Activated CD8-positive, alpha-beta memory T cell treated with anti-CD3 and anti-CD28 coated beads, Interleukin-2, amount 10 ng/mL, durations not matched to agents 7 days and 5 days (primary cell): ENCODE measurements at places on chromosomes 12 and 14. TPM values are rescaled to one million over a fixed set of nuclear protein-coding genes. Genes with fewer than 3 reads are reported as not detected.

The SIX1 gene
- total RNA-seq: 0.47 TPM

GRCh38 chr14:59176765-59177164 lies 11.7 kb upstream of the DAAM1 start:
- no peak overlapping the region for H3K4me3 ChIP-seq
- no peak overlapping the region for H3K27ac ChIP-seq
- H3K36me3 ChIP-seq: no peaks in the 10 kb centered on the region
- peaks cover 17% of the 10 kb centered on the region for H3K27me3 ChIP-seq

DNA sequence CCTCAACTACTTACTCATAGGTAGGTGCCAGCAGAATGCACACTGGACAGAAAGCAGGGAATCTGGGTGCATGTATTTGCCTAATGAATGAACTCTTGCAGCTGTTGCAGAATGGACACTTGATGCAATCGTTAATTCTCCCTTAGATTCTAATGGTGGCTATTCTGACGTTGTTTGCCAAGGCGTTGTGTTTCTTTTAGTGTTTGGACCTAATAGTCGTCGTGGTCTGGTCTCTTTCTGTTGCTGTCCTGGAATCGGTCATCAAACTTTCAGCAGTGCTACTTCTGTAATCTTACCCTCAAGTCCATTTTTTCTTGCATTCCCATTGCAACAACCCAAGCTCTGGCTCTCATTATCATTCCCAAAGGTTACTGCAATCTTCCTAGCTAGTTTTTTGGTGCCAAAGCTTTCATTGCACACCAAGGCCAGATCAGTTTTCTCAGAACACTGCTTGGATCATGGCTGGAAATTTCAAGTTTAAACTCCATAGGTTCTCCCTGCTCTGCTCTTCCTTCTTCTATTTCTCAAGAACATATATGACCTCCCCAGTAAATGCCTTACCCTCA lies 31.3 kb downstream of the BMP4 start:
- H3K27ac ChIP-seq: no peak overlapping the region
- H3K4me3 ChIP-seq: no peak overlapping the region
- H3K36me3 ChIP-seq: no peaks in the 10 kb centered on the region
- peaks cover 8% of the 10 kb centered on the region for H3K27me3 ChIP-seq

DNA sequence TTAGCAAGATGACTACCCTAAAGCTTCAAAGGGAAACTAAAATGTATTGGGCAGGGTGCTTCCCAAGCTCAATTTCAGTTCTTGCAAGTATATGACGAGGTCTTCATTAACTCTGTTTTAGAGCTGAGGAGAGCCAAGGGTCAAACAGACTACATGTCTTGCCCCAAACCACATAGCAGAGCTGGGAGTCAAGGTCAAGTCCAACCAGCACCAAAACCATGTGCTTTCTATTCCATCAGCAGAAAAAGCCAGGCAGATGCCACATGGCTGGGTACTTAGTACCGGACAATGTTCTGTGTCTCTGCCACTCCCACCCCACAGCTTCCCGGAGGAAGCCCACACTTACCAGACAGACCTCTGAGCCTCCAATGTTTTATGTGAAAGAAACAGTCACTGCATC lies 17.6 kb downstream of the NID2 start:
- no peak for DNase-seq
- H3K4me3 ChIP-seq: no peak overlapping the region
- H3K27ac ChIP-seq: no peak overlapping the region
- no peaks in the 10 kb centered on the region for H3K4me1 ChIP-seq
- H3K36me3 ChIP-seq: no peaks in the 10 kb centered on the region

The KRT85 gene
- not detected for total RNA-seq

DNA sequence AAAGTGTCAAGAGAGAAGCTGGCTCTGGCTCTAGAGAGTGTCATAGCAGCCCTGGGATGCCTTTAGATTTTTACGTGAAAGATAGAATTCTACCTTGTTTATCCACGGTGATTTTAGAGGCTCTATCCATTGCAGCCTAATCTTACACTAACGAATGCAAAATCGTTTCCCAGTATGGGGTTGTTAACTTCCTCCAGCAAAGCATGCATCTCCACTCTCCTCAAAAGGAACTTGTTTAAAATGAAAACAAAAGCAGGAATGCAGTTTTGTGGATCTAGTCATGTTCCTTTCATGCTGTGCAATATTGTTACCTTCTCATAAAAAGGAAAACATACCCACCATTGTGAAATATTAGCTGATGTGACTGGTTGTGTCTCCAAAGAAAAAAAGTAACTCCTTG lies 88.4 kb downstream of the ANO2 start:
- peaks cover 3% of the 10 kb centered on the region for H3K27me3 ChIP-seq
- H3K4me3 ChIP-seq: no peak overlapping the region
- no peaks in the 10 kb centered on the region for H3K36me3 ChIP-seq
- H3K27ac ChIP-seq: no peak overlapping the region
- H3K4me1 ChIP-seq: no peaks in the 10 kb centered on the region
- no peak for DNase-seq

DNA sequence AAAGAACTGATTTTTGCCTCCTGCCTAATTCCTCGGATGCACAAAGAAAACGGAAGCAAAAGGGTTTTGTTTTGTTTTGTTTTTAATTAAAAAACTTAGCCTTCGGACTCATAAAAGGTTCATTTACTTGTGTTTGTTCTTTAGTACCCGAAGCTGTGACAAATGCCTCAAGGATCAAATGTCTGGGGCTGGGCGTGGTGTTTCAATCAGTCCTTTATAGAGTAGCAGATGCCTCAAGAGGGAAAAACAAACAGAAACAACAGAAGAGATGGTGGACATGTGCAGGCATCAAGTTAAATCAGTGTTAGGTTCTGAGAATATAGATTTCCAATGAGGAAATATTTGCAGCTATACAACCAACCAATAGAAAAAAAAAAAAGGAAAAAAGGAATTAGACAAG lies 1.6 kb upstream of the WIF1 start:
- no peak for DNase-seq
- H3K27me3 ChIP-seq: peaks cover 45% of the 10 kb centered on the region
- H3K36me3 ChIP-seq: no peaks in the 10 kb centered on the region
- no peak overlapping the region for H3K27ac ChIP-seq
- H3K4me3 ChIP-seq: no peak overlapping the region

DNA sequence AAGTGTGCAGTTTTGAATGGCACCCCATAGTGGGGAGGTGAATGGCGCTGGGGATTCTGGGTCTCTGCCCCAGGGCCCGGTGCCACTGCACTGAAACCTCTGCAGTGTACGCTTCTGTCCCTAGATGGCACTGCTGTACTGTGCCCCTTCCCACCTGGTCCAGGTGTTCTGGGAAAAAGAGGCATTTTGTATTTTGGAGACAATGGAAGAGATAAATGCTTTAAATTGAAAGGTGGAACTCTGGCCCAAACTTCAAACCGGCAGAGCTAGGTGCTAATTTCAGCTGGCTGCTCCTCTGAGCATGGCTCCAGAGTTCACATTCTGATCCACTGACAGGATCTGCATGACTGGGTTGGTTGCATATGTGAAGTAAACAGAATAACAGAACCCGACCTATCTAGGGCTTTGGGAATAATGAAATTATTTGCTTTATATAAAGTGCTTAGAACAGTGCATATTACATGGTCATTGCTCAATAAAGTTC lies 52.2 kb downstream of the KRT80 start:
- H3K27me3 ChIP-seq: peaks cover 21% of the 10 kb centered on the region
- no peaks in the 10 kb centered on the region for H3K36me3 ChIP-seq
- H3K4me1 ChIP-seq: no peaks in the 10 kb centered on the region
- H3K27ac ChIP-seq: no peak overlapping the region
- H3K4me3 ChIP-seq: no peak overlapping the region

DNA sequence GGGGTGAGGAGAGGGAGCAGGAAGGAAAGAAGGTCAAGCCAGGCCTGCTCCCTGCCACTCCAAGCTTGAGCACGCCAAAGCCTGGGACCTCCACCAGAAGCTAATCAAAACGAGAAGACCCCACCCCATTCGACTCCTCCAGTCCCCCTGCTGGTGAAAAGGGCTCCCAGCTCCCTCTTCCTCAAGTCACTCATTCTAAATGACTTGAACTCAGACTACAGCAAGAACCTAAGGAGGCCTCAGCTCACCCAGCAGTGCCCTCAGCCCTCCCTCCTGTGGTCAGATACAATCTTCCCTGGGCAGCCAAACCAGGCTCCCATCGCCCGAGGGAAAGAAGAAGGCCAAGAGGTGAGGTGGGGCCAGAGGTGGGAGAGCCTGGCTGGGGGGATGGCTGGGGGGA lies 17.4 kb downstream of the HDAC7 start:
- DNase-seq: no peak
- peaks cover 78% of the 10 kb centered on the region for H3K4me1 ChIP-seq
- H3K27ac ChIP-seq: peak overlapping the region; percentile 82
- peaks cover 42% of the 10 kb centered on the region for H3K36me3 ChIP-seq

The HOXC13 gene
- not detected for total RNA-seq

GRCh38 chr12:49588721-49589516 lies 16.5 kb downstream of the FAM186B start:
- no peak overlapping the region for H3K27ac ChIP-seq
- no peak overlapping the region for H3K4me3 ChIP-seq
- DNase-seq: no peak

DNA sequence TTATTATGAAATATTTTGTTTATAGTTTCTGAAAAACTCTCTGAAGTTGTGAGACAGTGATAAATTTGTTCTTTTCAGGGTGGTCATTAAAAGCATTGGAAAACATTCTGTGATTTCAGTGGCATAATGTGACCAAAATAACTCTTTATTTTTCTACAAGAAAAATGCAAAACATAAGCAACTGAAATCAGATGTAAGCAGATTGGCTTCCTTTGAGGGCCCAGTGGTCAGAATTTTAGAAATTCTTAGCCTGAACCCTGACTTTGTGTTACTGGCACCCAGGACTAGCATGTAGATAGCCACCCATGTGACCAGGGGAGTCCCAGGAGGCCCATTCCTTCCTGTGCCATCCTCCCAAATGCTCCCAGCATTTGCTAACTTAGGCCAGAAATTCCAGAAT lies 145.6 kb upstream of the SLC38A2 start:
- peak overlapping the region; percentile 87 for H3K27ac ChIP-seq
- no peak for DNase-seq
- no peaks in the 10 kb centered on the region for H3K27me3 ChIP-seq
- H3K4me1 ChIP-seq: peaks cover 56% of the 10 kb centered on the region
- H3K36me3 ChIP-seq: peaks cover 45% of the 10 kb centered on the region
